Body of pancreas (tissue), 4 donors: ENCODE measurements at places on chromosomes 11 and 22. TPM values are rescaled to one million over a fixed set of nuclear protein-coding genes. Genes with fewer than 3 reads are reported as not detected.

- no peak for DNase-seq
Observed at GRCh38 chr11:533586-534395, 1.6 kb downstream of the HRAS start.

DNA sequence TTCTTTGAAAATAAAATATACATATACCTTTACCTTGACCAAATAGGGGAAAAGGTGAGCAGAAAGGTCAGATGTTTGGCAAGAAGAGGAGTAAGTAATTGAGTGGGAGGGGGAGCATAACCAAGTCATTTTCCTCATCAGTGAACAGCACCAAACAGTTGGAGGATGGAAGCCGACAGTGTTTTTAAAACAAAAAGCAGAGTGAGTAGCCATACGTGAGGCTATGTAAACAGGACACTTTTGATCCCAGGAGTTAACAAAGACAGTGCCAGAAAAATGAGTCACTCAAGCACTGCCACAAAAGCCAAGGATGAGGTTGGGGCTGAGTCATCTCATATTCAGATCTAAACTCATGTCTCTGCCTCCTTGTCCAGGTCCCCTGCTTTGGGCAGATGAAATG, 734.7 kb downstream of the KCNA4 start:
- DNase-seq, result no peak

DNA sequence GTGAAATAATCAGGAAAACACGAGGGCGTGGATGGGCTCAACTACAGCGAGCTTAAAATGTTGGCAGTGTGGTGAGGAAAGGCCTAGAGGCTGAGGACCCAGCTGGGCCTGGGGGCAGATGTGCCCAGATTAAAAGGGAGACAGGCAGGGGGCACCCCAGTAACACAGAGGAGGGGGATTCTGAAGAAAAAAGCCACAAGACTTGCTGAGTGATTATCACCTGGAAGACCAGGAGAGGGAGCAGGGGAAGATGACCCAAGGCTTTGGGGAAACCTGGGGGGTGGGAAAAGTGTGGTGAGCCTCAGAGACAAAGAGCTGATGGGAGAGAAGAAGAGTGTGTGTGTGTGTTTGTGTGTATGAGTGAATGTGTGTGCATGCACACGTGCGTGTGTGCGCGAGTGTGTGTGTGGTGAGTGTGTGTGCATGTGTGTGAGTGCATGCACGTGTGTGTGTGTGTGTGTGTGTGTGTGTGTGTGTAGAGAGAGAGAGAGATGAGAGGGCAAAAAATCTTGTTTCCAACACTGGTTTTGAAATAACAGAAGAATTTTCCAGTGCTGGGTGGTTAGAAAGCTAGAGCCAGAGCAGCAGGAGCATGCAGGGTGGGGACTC, 500.5 kb downstream of the BUD13 start:
- no peak for DNase-seq

DNA sequence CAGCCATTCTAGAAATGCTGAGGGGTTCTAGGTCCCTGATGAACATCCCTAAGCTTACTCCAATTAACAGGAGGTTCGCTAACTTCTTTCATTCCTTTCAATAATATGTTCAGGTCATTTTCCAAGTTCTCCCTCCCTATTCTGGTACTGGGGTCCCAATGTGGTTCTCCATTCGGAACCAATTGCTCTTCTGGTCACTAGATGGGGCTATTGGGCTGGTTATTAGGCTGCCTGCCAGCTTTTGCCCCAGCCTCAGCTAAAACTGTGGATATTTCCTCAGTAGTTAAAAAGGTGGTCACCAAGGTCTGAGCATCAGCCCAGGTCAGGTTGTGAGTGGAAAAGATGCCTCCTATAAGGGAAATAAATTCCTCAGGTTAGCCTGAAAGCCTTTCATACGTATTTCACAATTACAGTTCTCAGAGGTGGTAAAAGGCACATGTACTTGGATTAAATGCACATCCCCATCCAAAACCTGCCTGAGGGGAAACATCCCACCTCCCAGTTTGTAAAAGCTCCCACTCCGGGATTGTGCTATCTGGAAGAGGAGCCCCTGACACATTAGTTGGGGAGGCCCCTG, 161.1 kb upstream of the CCDC179 start:
- peak; percentile 49 for DNase-seq

GRCh38 chr22:35729309-35729698, 11.6 kb downstream of the APOL5 start:
- no peak for DNase-seq

- no peak for DNase-seq
Observed at GRCh38 chr22:28887725-28888459, 4.5 kb downstream of the ZNRF3 start.

DNA sequence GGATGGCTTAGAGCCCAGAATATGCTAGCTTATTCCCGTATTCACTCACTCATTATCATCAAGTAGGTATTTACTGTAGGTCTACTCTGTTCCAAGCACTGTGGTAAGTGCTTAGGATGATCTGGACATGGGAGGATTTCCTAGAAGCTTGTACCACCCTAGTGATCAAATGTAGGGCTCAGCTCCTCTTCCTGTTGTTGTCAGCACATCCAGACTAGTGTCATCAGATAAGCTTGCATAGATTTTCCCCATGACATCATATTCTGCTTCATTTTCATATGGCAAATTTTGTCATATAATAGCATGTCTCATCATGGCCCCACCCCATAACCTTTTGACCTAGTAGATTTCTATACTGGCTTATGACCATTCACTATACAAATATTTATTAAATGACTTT, 19.3 kb upstream of the NUCB2 start:
- DNase-seq, result no peak

DNA sequence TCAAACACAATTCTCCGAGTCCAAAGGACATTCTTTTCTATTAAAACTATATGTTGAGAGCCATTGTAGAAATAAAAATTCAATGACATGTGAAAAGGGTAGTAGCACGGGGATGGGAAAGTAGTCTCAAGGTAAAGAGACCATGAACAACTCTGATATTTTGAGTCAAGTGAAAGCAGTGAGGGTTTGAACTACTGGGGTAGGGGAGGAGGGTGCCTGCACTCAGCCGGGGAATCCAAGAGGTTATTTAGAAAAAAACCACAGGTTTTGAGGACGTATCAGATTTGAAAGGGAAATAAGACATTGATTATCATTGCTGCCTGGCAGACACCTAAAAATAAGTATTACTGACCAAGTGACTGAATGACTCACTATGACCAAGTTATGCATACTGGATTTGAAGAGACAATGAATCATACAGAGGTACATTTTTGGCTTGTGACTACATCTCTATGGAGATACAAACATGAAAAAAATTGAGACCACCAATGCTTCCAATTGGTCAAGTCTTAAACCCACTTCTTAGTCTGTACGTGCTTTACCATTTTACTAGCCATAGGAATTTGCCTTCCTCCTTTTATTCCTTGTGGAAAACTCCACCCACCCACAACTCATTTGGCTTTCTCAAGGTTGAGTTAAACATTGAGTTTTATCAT, 2.2 kb upstream of the OR52H1 start:
- DNase-seq, result no peak

DNA sequence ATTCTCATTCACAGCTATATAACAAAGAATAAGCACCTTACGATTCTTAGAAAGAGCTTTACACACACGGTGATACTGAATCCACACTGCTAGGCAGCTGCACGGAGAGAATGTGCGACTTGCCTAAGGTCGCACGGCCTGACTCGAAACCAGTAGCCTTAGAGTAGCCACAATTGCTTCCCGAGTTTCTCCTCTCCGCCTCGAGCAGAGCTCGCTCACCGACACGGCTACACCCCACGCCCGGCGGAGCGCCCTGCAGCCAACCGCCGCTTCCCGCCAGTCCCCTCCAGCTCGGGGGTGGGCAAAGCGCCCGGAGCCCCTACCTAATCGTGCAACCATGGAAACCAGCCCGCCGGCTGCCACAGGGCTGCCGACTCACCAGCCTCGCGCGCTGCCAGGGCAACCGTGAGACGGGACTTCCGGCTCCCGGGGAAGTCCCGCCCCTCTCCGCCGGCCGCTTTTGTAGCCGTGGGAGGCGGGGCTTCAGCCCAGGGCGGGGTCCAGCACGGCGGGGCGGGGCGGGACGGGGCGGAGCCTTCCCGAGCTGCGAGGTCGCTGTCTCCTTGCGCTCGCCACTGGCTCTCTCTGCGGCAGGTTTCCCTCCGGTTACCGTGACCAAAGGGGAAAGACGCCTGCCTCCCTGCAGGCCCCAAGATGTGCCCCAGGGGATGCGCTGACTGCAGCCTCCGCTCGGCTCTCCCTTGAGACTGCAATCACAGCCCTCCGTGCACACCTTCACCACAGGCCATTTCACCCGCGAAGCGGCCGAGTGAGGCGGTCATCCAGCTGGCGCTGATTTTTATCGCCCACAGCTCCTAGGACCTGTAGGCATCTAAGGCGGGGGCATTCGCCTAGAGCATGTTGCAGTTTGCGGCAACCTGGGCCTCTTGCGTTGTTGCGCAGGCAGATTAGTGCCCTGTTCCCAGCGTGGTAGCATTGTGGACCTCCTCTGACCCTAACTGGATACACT, 1.1 kb downstream of the BSCL2 start:
- DNase-seq, result peak; percentile 97

- DNase-seq, result no peak
Observed at GRCh38 chr22:37044634-37045625, 6.6 kb upstream of the KCTD17 start.

DNA sequence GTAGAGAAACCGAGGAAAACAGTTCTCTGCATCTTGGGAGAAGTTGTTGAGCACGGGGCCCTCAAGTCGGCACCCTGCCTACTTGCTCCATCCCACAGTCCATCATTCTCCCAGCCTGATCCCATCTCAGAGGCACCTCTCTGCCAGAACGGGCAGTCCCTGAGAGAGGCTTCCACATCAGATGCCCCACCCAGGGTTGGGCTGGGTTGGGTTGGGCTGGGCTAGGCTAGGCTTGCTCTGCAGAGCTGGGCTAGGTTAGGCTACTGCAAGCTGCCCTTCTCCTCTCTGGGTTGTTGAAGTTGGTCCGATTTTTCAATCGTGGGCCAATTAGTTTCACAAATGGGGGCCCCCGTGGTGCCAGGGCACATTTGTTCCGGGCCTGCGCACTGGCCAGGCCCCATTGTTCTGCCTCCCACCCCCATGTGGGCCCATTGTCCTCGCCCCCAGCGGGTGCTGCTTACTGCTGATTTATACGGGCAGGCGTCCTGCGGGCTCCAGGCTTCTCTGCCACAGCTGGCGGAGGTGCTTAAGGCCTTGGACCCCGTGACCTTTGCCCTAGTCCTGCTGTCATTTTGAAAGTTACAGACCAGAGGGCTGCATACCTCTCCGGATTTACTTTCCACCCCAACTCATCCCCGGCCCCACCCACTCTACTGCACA, 63.7 kb upstream of the NNMT start:
- DNase-seq, result no peak

- DNase-seq, result peak; percentile 69
Observed at GRCh38 chr11:62664405-62665074, 470 bp downstream of the C11orf98 start.

DNA sequence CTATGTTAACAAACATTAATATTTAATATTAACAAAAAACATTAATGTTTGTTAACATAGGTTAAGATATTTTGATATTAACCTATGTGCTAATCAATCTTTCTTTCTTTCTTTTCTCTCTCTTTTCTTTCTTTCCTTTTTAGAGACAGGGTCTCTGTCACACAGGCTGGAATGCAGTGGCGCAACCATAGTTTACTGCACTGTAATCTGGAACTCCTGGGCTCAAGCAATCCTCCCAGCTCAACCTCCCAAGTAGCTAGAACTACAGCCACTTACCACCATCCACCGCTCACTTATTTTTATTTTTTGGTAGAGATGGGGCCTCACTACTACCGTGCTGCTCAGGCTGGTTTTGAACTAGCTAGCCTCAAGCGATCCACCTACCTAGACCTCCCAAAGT, 13.2 kb downstream of the SIK3 start:
- peak; percentile 26 for DNase-seq

GRCh38 chr22:45932071-45932470, 44.9 kb downstream of the WNT7B start:
- DNase-seq, result no peak

DNA sequence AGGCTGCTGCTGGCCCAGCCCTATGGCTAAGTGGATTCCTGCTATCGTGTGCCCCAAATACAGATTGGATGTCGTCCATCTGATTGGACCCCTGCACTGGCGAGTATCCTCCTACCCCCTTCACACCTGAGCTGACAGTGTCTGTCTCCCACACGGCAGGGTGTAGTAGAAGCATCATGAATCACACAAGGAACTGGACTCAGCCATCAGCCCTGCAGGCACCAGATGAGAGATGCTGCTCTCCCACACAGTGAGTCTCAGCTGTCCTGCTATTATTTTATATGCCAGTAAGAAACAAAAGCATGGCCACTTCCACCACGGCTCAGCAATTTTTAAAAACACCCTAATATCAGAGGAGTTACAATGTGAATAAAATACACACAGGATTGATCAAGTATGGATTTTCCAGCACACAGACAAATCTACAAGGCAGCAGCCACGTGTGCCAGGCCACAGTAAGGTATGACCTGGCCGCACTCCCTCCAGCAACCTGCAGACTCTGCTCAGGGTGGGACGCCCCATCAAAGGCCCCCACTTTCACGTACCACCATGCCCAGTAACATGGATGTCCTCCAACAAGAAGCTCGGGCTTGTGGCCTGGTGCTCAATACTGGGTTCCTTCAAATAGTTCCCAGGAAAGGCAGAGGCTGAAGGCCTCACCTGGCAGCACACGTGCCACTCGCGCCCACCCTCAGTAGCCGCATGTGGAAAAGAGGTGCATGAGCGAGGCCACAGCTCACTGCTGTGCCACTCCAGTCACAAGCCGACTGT, 16.4 kb upstream of the SLC25A1 start:
- DNase-seq, result no peak

DNA sequence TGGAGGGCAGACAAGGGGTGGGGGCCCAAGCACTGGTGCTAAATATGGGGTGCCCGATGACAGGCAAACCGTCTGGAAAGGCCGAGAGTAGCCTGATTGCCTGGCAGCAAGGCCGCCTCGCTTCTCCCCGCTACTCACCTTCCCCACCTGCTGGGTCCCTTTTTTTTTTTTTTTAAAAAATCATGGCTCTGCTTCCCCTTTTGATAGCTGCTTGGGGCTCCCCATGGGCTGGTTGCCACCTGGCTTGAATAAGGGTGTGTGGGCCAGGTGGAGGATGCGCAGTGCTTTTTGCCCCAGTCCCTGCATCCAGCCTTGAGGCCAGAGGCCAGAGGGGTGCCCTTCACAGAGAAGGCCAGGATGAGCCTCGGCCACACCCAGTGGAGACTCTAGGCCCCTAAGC, 112.0 kb downstream of the ST3GAL4 start:
- no peak for DNase-seq

- no peak for DNase-seq
Observed at GRCh38 chr11:4763096-4763495, 6.6 kb downstream of the OR51F1 start.

- DNase-seq, result no peak
Observed at GRCh38 chr11:111910676-111911562, 651 bp downstream of the CRYAB start.

The CCDC85B gene
- total RNA-seq, result 49.8 TPM

The KCNK4 gene
- total RNA-seq, result not detected

The GRK3 gene
- 10.9 TPM for total RNA-seq

The ACAD8 gene
- 30.9 TPM for total RNA-seq

The ST13 gene
- total RNA-seq, result 122 TPM

The CECR2 gene
- total RNA-seq, result 3.4 TPM

The PPME1 gene
- total RNA-seq, result 10.9 TPM

The LRRN4CL gene
- total RNA-seq, result 3.1 TPM

The CACNA1I gene
- total RNA-seq, result 0.52 TPM

The CARS1 gene
- 20.8 TPM for total RNA-seq

The THOC5 gene
- 29.0 TPM for total RNA-seq

The GAB2 gene
- 16.9 TPM for total RNA-seq

The ILK gene
- total RNA-seq, result 137 TPM

The SUSD2 gene
- 7.6 TPM for total RNA-seq

The UVRAG gene
- total RNA-seq, result 10.9 TPM

The HEPHL1 gene
- total RNA-seq, result not detected

The NXPE4 gene
- not detected for total RNA-seq
